Transverse colon (tissue), 4 donors: ENCODE measurements at places on chromosomes 12 and 14.
A peak's percentile ranks its signal among the peaks of the same experiment; 100 is the strongest.

GRCh38 chr12:127293507-127294310, 973.3 kb upstream of the TMEM132C start:
- peak; percentile 55 for DNase-seq

DNA sequence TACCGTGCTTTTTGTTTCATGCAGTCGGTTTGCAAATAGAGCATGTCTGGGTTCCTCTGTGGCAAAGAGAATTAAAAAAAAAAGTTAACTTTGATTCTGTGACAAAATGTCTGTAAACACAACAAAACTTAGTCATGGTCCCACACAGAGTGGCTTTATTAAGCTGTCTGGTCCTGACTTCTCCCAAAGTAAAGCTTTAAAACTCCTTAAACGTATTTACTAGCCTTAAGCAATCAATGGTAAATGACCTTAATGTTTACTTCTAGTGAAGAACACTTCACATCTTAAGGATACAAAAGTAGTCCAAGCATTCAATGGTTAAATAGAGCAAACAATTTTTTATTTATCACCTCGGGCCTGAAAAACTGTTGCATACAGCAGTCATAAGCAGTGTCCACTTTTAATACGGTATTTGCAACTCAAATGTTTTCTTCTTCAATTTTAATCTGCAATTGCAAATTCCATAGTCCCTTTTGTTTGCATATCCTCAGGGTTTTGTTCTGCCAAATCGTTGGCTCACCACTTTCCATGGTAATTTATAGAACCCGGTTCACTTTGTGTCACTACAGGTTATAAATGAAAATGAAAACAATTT, 453.0 kb upstream of the MIS18BP1 start:
- no peak for DNase-seq

DNA sequence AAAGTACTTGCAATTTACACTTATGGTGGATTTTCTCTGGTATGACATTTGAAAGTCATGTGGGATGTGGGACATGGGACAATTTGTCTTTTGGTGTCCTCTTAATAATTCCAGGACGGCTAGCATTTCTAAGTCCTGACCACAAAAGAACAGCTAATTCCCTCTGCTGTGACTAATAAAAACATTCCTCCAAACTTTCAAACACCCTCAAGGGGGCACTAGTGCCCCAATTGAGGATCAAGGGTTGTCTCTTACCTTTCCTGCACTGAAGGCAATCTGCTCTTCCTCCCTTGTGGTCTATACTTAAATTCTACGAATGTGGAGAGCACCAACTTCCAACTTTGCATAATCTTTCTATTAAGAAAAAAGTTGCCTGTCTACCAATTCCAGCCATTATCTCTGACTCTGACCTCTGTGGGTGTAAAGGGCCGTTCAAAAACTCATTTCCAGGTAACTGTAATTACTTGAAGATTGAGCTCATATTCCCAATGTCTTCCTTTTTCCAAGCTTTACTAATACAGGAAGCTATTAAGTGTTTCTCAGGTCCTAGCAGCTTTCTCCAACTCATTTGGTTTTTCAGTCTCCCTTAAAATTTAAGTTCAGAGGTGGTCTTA, 210.2 kb downstream of the PTPRO start:
- DNase-seq = peak; percentile 53

DNA sequence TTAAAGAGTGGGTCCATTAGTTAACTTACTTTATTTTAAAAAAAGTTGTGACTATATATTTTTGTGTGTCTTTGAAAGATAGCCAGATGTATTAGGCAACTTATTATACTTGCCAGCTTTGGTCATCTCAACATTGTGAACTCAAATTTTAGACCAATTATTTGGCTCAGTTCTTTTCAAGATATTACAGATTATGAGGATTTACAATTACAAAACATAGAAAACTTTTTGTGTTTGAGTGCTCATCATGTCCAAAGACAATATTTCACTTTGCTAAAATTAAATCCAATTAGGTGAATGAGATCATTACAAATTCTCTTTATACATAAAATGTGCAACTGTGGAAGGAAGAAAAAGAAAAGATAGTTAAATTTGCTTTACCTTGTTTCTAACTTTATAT, 18.3 kb upstream of the PDE3A start:
- DNase-seq = no peak

DNA sequence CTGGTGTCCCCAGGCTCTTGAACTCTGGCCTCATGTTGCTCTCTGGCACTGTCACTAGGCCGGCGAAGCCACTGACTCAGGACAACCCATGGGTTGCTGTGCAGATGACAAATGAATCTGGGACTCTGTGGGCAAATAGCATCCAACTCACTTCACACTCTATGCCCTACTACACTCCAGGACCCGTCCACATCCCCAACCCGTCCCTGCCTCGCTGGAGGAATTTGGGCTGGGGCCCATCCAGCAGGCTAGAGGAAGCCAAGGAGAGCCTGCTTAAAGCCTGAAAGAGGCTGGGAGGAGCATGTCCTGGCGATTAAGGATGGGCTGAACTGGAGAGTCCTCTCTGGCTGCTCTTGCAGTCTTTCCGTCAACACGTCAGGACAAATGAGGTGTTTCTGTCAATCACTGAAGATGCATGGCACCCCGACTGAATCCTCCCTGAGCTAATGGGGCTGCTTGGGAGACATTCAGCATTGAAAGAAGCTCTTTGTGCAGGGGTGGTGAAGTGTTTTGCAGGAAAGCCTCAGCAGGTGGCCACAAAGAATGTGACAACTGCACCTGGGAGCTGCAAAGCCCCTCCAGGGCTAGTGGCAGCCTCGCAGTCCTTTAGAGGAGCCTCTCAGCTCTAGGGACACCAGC, 71.7 kb downstream of the ANO2 start:
- DNase-seq = no peak
